CD8-positive, alpha-beta memory T cell (primary cell): ENCODE measurements at places on chromosomes 1 and 21. TPM values are rescaled to one million over a fixed set of nuclear protein-coding genes. Genes with fewer than 3 reads are reported as not detected.

ESPN gene
- total RNA-seq, result 0.60 TPM

DNA sequence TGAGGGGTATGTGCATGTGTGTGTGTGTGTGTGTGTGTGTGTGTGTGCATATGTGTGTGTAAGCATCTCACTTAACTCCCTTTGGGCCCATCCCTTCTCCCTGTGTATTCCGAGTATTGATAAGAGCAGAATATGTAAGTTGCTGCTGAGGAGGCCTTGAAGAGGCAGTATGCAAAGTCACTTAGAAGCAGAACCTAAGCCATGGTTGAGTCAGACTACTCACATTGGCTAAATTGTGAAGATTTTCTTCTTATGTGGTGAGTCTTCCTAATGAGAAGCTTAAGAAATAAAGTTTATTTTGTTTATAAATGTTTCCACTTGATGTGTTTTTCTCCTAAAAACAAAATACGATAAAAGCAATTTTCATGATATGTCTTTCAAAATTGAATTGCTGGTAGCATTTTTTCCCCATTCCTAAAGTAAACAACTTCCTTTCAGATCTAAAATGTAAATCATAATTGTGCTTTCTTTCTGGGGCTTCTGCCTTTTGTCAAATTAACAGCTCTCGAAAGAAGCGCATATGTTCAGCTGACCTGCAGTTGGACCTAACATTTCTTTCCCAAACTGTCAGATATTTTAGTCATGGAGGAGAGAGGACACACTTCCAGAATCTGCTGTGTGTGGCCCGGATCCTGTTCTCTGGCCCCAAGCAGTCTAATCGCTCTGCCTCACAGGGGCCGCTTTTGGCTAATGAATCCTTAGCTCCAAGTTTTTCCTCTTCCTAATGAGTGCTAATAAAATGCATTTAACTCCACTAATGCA is 284.0 kb downstream of the DUSP10 start:
- no peak overlapping the region for H3K27ac ChIP-seq
- DNase-seq, result no peak

PIK3CD gene
- 165 TPM for total RNA-seq

DNA sequence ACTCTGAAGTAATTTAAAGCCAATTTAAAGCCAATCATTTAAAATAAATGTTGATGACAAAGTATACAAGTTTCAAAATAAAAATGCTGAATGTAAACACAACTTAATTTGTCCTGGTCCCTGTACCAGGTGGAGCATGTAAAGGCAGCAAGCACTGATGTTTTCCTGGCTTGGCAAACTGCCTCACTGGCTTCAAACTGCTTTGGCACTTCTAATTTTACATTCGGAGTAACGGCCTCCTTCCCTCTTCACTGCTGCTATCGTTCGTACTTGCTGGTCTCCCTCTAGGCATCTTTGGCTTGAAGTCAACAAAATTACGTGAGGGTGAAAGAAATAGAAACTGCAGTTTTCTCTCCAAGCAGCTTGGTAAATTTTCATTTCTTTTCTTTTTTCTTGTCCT is 287.9 kb downstream of the LTN1 start:
- H3K27me3 ChIP-seq, result no peaks in the 10 kb centered on the region
- no peak overlapping the region for H3K27ac ChIP-seq
- H3K4me1 ChIP-seq, result no peaks in the 10 kb centered on the region
- no peak for DNase-seq
- H3K36me3 ChIP-seq, result no peaks in the 10 kb centered on the region

- H3K27ac ChIP-seq, result no peak overlapping the region
- H3K4me3 ChIP-seq, result no peak overlapping the region
- H3K27me3 ChIP-seq, result no peaks in the 10 kb centered on the region
- no peaks in the 10 kb centered on the region for H3K36me3 ChIP-seq
Measured at GRCh38 chr1:38918568-38918967, 23.1 kb downstream of the RHBDL2 start.

DNA sequence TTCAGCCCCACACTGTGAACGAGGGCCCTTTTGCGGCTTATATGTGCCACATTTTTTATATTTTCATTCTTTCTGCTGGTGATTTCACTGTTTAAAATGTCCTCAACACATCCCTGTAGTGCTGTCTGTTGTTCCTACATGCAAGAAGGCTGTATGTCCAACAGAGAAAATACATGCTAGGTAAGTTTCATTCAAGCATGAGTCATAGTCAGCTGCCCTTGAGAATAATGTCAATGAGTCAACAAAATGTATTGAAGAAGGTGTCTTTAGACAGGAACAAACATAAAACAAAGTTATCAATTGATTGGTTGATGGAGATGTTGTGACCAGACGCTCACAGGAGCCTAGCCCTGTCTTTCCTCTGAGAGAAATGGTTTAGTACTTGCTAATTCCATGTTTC is 553.4 kb downstream of the PLPP3 start:
- no peaks in the 10 kb centered on the region for H3K4me1 ChIP-seq
- DNase-seq, result no peak
- no peak overlapping the region for H3K27ac ChIP-seq
- no peaks in the 10 kb centered on the region for H3K27me3 ChIP-seq
- H3K4me3 ChIP-seq, result no peak overlapping the region
- no peaks in the 10 kb centered on the region for H3K36me3 ChIP-seq
